ENCODE measurements at places on chromosomes 7 and 10.

- no peak for DNase-seq
Measured at GRCh38 chr7:28700790-28701203, 257.3 kb downstream of the TRIL start.

GRCh38 chr7:28587211-28587610, 174.9 kb downstream of the CREB5 start:
- DNase-seq: peak; percentile 79

DNA sequence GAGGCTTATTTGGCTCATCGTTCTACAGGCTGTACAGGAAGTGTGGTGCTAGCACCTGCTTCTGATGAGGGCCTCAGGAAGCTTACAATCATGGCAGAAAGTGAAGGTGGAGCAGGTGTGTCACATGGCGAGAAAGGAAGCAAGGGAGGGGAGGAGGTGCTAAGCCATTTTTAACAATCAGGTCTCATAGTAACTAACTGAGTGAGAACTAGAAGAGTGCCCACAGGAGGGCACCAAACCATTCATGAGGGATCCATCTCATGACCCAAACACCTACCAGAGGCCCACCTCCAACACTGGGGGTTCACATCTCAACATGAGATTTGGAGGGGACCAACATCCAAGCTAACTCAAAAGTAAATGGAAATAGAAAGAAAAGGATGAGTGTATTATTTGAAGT, 78.1 kb downstream of the CXCL12 start:
- no peak for DNase-seq

DNA sequence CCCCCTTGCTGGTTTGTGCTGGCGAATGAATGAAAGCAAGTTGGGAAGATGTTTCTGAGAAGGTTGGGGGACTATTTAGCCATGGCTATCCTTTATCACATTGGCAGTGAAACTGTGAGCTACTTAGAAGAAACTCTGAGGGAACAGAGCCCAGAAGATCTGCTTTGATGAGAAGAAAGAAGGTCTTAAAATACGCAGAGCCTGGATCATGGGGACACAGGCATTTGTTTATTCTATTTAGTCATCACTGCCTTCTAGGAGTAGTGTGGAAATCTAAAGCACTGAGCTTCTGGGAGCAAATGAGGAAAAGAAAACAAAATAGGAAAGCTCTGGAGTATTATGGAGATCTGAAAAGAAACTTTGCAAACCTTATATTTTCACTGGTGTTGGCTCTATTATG, 28.5 kb downstream of the CPED1 start:
- peak; percentile 29 for DNase-seq
